Fibroblast of skin of right quadriceps (primary cell): ENCODE measurements at places on chromosomes 16 and 17.

DNA sequence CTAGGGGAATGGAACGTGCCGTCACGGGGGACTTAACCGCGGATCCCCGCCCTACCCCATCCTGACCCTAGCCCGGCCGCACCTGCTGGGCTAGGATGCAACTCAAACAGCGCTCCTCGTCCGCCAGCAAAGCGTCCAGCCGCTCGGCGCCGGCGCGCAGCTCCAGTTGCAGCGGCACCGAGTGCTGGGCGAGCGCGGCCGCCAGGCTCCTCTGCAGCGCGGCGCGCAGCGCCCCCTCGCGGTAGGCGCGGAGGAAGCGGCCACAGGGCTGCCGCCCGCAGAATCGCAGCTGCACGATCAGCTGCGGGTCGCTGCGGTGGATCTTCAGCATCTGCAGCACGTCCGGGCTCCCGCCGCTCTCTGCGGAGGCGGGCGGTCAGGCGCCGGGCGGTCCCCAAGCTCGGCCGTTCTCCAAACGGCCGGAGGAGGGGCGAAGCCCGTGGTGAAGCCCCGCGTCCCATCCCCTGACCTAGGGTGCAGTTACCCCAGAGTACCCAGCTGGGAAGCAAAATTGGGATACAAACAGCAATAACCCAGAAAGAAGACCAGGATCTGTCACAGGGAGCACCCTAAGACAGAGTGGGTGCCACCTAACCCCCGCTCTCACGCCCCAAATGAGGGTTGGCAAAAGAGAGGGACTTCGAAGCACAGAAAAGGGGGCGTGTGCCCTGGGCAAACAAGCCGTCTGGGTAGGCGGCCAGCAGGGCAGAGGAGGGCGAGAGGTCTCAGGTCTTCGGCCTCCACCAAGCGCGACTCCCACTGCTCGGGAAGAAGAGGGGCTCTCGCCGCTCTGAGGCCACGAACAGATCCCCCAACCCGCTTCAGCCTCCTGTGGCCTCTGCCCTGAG lies 4.2 kb downstream of the TRADD start:
- peak; percentile 62 for DNase-seq

DNA sequence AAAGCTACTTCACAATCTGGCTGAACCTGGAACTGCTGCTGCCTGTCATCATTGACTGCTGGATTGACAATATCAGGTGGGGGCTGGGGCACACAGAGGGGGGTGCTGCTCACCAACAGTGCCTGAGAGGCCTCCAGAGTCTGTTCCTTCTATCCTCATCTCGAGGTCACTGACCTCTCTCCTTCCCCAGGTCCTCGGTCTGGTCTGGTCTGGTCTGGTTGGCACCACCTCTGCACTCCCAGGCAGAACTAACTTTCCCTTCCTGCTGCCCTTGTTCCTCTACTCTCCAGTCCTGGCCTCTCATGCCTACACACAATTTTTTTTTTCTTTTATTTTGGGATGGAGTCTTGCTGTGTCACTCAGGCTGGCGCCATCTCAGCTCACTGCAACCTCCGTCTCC lies 4.2 kb downstream of the PLA2G15 start:
- DNase-seq = no peak

DNA sequence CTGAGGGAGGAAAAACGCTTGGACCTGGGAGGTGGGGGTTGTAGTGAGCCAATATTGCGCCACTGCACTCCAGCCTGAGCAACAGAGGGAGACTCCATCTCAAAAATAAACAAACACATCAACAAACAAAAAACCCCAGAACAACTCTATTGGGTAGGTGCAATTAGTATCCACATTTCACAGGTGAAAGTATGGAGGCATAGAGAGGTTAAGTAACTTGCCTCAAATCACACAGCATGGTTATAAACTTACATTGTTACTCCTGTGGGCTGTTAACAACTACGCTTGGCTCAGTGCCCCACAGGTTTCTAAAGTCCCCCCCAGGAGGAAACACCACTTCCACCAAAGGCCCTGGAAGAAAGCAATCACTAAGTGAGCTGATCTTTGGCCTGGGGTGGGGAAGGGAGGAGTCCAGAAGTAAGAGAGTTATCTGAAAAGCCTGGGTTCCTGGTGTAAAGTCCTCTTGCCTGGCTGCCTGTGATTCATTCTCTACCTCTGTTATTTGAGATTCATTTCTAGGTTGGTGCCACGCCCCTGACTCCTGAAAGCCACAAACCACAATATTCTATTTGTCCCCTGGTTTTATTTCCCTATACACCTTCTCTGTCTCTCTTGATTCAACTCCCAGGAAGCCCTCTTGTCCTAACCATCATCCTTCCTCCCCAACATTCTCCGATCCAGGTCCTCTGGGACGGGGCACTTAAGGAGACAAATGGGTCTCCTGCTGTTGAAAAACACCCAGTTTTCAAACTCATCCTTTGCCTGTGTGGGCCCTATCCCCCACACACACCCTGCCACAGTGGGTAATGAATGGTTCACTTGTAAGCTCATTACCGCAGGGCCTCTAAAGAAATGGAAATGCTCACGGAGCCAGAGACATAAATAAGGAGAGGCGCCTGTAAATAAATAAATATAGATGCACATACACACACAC lies 195.4 kb downstream of the XYLT1 start:
- peak; percentile 15 for DNase-seq

- DNase-seq = no peak
Measured at GRCh38 chr17:56919717-56920116, 5.9 kb upstream of the TRIM25 start.

DNA sequence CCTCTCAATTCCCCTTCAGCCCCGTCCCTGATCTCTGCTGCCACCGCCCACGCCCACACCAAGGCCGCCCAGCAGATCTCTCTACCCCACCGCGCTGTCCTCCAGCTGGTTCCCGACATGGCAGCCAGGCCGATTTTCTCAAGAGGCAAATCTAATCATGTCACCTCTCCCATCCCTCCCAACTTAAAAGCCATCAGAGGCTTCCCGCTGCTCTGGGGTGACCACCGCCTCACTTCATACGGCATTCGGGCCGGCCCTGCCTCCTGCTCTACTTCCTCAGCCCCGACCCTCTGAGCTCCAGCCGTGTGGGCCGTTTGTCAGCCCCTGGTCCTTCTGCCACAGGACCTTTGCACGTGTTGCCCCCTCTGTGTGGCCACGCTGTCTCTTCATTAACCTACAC lies 63.2 kb downstream of the RPH3AL start:
- no peak for DNase-seq

GRCh38 chr16:30924076-30924912 lies 922 bp downstream of the FBXL19 start:
- DNase-seq = no peak

DNA sequence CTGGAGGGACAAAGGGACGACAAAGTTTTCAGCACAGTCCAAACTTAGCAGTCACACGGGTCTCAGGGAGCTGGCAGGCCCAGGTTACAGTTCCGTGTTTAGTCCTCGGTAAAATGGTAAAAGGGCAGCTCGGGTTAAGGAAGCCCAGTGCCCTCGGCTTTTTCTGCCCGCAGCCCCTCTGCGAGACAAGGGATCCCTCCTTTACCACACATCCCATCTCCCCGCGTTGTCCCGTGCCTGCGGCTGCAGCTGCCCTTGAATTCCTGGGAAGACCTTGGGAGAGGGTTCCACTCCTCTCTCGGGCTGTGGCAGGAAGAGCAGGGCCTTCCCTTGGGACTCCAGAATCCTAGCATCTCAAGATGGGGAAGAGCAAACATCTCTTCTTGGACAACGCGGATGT lies 7.2 kb upstream of the RAB37 start:
- DNase-seq = no peak

DNA sequence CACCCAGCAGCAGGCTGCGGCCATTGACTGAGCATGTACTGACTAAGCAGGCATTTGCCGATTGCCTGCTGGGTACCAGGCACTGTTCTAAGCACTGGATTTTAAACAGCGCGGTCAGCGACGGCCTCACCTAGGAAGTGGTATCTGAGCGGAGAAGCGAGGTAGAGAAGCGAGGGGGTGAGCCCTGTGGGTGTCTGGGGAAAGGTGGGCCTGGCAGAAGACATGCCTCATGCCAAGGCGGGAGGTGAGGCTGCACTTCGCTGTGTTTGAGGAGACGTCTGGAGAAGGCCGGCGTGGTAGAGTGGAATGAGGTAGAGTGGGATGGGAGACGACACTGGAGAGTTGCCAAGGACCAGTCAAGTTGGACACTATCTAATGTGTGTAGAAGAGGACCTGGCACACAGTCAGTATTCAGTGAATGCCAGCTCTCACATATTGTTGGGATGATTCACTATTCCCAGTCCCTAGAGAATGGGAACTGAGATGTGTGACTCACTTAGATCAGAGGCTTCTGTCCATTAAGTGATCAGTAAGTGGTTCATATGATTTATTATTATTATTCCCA lies 14.4 kb downstream of the SYCE1L start:
- DNase-seq = peak; percentile 92

DNA sequence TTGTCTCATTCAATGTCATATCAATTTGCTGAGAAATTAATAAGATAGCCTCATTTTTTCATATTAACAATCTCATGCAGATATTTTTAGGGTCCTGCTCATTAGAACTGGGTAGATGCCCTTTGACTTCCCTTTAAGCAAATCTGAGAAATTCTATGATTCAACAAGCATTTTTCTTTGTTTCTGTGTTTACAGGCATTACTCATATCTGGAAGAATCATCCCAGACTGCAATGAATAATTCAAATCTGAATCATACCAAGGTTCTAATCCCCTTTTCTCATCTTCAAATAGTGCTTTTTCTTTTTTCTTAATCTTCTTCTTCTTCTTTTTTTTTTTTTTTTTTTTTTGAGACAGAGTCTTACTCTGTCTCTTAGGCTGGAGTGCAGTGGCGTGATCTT lies 69.2 kb upstream of the KIFC3 start:
- DNase-seq = peak; percentile 80

GRCh38 chr17:28141313-28141712 lies 98.8 kb downstream of the NLK start:
- no peak for DNase-seq

- DNase-seq = no peak
Measured at GRCh38 chr17:9825641-9826150, at the start of gene GLP2R. TSS of gene GLP2R (plus strand) at chr17:9825924. CDS start at chr17:9826064, 140 bp downstream.

DNA sequence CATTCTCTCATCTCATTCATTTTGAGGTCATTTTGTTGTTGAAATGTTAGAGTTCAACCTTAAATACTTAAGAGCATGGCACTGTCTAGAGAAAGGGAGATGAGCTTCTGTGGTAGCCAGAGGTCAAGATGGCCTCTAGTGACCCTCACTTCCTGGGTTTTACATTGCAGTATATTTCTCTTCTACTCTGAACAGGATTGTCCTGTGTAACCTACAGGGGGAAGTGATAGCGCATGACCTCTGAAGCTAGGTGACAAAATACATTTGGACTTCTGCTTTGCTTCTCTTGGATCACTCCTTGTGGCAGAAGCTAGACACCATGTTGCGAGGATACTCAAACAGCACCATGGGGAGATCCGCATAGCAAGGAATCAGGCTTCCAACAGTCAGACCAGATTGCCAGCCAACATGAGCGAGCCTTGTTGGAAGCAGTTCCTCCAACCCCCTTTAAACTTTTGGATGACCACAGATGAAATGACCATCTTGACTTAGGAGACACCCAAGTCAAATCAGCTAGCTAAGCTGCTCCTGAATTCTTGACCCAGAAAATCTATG lies 748.4 kb downstream of the MAF start:
- no peak for DNase-seq

- DNase-seq = no peak
Measured at GRCh38 chr17:22142091-22142490, 449.8 kb downstream of the KCNJ18 start.

GRCh38 chr17:34990921-34991365 lies 10.6 kb downstream of the LIG3 start:
- no peak for DNase-seq

- peak; percentile 89 for DNase-seq
Measured at GRCh38 chr16:14325502-14326401, 254.6 kb downstream of the MRTFB start.

DNA sequence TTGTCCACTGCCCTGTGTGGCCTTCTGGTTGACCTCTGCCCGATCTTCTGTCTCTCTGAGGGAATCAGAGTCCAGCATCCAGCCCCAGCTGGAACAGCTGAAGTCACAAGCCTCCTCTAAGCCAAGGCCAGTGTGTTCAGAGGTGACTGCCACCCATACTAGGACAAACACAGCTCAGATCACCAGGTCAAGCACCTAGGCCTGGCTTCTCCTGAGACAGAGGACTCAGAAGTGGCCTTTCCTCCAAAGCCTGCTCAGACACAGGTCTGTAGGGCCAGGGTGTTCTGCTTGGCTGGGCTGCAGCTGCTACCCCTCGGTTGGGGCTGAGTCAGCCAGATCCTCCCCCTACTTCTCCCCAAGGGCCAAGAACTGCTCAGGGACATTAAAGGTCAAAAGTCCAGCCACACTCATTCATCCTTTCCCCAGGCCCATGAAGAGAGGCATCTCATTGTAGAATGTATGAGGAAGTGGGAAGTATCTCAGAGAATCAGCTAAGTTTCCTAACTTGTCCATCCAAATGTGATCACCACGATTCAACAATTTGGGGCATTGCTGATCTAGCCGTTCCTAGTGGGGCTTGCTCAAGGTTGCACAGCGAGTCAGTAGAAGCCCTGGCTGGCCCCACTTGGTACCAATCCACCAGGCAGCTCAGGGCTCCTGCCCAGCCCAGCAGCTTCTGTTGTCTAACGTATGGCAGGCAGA lies 7.6 kb downstream of the SLC46A1 start:
- DNase-seq = no peak

- no peak for DNase-seq
Measured at GRCh38 chr16:12186774-12187335, 210.3 kb downstream of the SNX29 start.

GRCh38 chr17:60463157-60463835 lies 41.0 kb downstream of the CHCT1 start:
- no peak for DNase-seq

DNA sequence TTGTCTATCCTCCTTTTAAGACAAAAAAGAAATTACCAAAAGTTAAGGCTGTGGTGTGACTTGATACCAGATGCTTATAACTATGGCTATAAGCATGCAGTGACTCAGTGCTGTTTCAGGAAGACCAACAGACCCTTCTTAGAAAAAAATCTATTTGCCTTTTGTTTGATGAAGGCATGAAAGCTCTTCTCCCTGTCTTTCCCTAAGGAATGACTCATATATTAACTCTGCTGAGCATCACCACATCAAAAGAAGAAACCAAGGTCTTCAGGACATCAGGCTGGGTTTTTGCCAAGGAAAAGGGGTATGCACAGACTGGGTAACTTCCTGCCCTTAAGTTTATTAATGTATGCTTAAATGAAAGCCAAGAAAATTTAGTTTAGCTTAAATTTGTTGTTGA lies 47.1 kb downstream of the VMP1 start:
- peak; percentile 99 for DNase-seq

DNA sequence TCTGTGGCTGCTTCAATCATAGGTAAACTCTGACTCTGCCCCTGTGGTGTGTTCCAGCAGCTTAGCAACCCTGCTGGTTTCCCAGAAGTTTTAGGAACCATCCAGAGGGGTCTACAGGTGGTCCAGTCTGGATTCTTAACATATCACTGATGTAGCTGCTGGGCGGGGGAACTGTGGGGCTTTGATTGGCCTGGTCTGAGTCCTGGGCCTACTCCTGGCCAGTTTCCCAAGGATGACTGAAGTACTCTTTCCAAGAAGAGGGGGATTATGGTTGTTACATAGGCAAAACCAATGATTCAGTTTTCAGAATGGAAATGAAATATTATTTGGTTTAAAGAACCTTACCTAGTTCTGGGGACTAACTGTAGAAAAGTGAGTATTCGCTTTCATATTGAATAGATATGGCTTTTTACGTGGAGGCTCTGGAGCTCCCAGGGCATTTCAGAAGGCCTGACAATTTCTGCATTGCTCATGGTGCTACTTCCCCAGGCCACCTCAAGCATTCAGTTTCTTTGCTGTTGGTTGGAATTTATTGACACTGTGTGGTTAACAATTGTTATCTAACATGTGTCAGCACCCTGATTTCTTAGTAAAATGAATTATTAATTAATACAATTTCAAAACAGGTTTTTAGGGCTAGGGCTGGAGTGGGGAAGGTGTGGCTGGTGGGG lies 38.4 kb downstream of the EPN2 start:
- no peak for DNase-seq

- no peak for DNase-seq
Measured at GRCh38 chr17:35793257-35793656, 2.2 kb downstream of the MMP28 start.
